ENCODE measurements at places on chromosomes 16 and 17. TPM values are rescaled to one million over a fixed set of nuclear protein-coding genes. Genes with fewer than 3 reads are reported as not detected.

GRCh38 chr16:58753711-58754134 is 19.6 kb upstream of the GOT2 start:
- 0 out of 2 replicates have a peak, but pooled peaks cover 2% of the 10 kb centered on the region for H3K36me3 ChIP-seq
- no peaks in the 10 kb centered on the region for H3K27me3 ChIP-seq
- H3K4me1 ChIP-seq, result peaks cover 3% of the 10 kb centered on the region
- H3K4me3 ChIP-seq, result no peak overlapping the region

DNA sequence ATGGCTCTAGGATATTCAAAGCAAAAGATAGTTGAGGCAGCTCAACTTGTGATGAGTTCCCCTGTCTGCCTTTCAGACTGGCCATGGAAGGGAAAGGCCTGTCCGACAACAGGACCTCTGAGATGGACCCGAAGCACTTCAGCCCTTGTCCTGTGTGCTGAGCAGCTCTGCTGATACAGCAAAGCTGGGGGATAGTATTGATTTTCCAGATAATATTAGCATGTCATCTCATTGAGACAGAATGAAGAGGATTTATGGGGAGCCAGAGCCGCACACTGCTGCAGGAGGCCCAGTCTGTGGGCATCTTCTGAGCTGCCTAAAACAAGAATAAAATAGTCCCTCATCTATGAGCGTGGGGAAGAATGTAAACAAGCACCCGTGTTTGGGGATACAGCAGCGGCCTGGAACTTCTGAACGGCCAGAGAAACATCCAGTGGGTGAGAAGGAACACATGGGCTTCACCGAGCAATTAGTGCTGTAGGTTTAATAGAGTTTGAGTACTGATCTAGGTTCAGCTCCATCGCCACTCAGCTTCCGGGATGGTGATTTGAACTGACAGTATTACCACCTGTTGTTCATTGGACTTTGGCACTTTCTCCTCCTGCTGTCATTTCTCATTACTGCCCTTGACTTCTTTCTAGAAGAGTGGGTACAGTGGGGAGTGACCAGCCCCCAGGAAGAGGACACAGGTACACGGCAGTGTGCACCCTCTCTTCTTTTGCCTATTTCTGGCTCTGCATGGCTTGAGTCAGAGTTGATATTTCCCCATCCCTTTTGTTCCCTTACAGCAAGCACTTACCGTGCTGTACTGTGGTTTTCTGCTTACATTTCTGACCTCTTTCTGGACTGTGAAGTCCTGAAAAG is 96.5 kb upstream of the TBX2 start:
- H3K27me3 ChIP-seq, result no peaks in the 10 kb centered on the region
- peaks cover 4% of the 10 kb centered on the region for H3K4me1 ChIP-seq
- peak; percentile 19 for DNase-seq
- H3K27ac ChIP-seq, result no peak overlapping the region

DNA sequence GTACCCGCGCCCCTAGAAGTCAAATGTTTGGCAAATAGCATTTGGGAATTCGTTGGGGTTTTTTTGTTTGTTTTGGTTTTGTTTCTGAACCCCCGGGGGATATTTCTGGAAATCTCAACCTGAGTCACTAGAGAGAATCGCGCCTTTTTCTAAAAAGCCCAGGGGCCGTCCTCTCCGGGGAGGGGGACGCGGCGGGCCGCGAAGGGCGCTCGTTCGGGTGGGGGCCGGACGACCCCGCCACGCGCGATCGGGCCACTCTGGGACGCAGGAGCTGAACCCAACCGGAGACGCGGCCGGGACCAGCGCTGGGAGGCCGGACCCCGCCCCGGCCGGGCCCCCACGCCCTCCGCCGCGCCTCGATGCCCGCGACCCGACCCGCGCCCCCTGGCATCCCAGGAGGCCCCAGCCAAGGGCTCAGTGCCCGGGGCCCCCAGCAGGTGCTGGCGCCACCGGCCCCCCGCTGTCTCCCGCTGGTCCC is 302 bp downstream of the LITAF start:
- H3K4me3 ChIP-seq, result peak overlapping the region; percentile 85
- DNase-seq, result no peak
- no peak overlapping the region for H3K27ac ChIP-seq
- H3K4me1 ChIP-seq, result peaks cover 15% of the 10 kb centered on the region
- peaks cover 4% of the 10 kb centered on the region for H3K36me3 ChIP-seq
- peaks cover 9% of the 10 kb centered on the region for H3K27me3 ChIP-seq

- H3K4me1 ChIP-seq, result no peaks in the 10 kb centered on the region
- H3K4me3 ChIP-seq, result peak overlapping the region; percentile 78
- H3K27me3 ChIP-seq, result peaks cover 9% of the 10 kb centered on the region
- no peak overlapping the region for H3K27ac ChIP-seq
- H3K36me3 ChIP-seq, result no peaks in the 10 kb centered on the region
- peak; percentile 80 for DNase-seq
Observed at GRCh38 chr16:67000384-67001351, 12.3 kb downstream of the CES4A start.

- peaks cover 5% of the 10 kb centered on the region for H3K4me1 ChIP-seq
- H3K27ac ChIP-seq, result no peak overlapping the region
- H3K27me3 ChIP-seq, result no peaks in the 10 kb centered on the region
- no peak overlapping the region for H3K4me3 ChIP-seq
- no peaks in the 10 kb centered on the region for H3K36me3 ChIP-seq
Observed at GRCh38 chr17:11330826-11331225, 89.8 kb downstream of the SHISA6 start.

The NARF gene
- 129 TPM for total RNA-seq

The GPR142 gene
- not detected for total RNA-seq

The MAP3K3 gene
- 21.1 TPM for total RNA-seq

The CD300A gene
- total RNA-seq, result not detected

Data from H9 (cell line).